Central memory CD8-positive, alpha-beta T cell (primary cell): ENCODE measurements at places on chromosomes 12 and 14.
A peak's percentile ranks its signal among the peaks of the same experiment; 100 is the strongest.

- no peak for DNase-seq
- peaks cover 13% of the 10 kb centered on the region for H3K27me3 ChIP-seq
- no peaks in the 10 kb centered on the region for H3K36me3 ChIP-seq
- no peak overlapping the region for H3K27ac ChIP-seq
- H3K4me1 ChIP-seq: no peaks in the 10 kb centered on the region
Observed at GRCh38 chr12:52796839-52797528, 1.1 kb upstream of the KRT3 start.

DNA sequence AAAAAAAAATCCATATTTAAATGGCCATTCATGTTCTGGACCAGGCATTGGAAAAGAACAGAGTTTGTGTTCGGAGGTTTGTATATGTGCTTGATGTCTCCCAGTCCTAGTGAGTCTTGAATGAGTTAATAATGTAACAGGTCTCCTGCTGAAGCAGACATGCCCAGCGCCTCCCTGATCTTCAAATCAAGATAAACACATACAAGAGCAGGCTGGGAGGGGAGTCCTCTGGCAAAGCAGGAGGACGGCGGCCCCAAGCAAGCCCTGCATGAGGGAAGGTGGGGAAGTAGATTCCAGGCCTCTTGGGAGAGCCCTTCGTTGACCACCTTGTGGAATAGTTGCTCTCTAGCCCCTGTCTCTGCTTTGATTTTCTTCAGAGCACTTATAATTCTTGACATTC, 156.3 kb downstream of the ZFP36L1 start:
- H3K36me3 ChIP-seq: no peaks in the 10 kb centered on the region
- no peak overlapping the region for H3K27ac ChIP-seq
- no peak overlapping the region for H3K4me3 ChIP-seq
- H3K4me1 ChIP-seq: no peaks in the 10 kb centered on the region
- DNase-seq: no peak

GRCh38 chr12:9148926-9149325, 33.2 kb upstream of the A2M start:
- peaks cover 24% of the 10 kb centered on the region for H3K36me3 ChIP-seq
- no peak overlapping the region for H3K27ac ChIP-seq
- no peak overlapping the region for H3K4me3 ChIP-seq

DNA sequence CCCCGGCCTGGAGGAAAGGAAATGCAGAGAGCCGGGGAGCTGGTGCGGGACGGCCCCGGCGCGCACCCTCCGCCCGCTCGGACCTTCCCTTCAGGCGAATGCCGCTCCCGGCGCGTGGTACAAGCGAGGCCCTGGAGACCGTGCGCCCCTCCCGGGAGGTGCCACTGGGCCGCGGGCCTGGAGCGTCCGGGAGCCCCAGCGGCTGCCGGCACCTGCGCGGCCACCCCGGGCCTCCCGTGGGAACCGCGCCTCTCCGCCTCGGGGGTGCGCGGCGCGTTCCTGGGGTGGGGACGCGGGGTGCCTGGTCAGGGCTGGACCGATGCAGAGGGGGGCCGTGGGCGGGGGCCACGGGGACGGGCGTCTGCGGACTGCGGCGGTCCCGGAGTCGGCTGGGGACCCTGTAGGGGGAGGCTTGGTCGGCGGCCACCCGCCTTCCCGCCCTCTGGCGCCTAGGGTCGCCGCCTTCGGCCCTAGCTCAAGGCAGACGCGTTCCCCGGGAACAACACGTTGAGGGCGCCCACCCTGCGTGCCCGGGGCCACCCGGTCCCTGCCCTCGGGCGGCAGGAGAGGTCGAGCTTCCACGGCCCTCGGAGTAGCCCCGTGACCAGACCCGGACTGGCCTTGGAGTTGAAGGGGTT, 599 bp downstream of the PAPLN start:
- H3K27me3 ChIP-seq: peaks cover 90% of the 10 kb centered on the region
- H3K36me3 ChIP-seq: no peaks in the 10 kb centered on the region
- DNase-seq: no peak

DNA sequence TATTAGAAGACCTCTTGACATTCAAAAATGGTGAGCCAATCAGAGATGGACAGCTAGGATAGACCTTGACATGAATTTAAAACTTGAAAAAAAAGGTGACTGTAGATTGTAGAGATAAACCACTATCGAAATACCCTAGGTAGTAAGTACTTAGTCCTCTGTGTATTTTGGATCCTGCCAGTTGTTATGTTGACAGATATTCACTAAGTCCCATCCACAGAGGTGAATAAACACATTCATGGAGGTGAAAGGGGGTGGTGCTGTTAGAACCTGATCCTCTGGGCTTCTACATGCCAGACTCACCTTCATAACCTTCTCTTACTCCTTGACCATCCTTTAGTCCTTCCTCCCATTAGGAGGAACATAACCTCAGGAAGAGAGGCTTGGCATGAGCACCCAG, 72.3 kb downstream of the OTX2 start:
- H3K36me3 ChIP-seq: no peaks in the 10 kb centered on the region
- H3K27me3 ChIP-seq: peaks cover 18% of the 10 kb centered on the region
- no peaks in the 10 kb centered on the region for H3K4me1 ChIP-seq
- H3K27ac ChIP-seq: no peak overlapping the region

DNA sequence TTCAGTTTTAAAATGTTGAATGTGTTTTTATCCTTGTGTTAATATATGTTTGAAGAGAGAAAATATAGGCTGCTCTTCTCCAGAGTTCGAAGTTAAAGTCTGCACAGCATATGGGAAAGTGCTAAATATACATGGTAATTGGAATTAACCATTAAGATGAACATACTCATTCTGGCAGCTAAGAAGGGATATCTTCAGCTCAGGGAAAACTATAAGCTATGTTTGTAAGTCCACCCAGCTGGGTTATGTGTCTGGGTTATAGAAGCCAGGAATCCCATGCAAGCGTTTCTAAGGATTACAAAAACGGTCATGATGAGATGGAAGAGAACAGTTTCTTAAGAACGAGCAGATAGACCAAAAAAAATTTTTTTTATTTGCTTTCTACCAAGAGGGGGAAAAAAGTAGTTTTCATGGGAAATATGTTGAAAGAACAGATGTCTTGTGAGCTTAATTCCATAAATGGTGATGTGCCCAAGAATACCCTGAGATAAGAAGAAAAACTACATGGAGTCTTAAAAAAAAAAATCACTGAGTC, 198.9 kb downstream of the FBXL14 start:
- H3K4me1 ChIP-seq: no peaks in the 10 kb centered on the region
- H3K27me3 ChIP-seq: no peaks in the 10 kb centered on the region
- peaks cover 2% of the 10 kb centered on the region for H3K36me3 ChIP-seq
- H3K27ac ChIP-seq: no peak overlapping the region
- no peak overlapping the region for H3K4me3 ChIP-seq

GRCh38 chr12:108484431-108484830, 30.6 kb upstream of the FICD start:
- peaks cover 3% of the 10 kb centered on the region for H3K36me3 ChIP-seq
- peaks cover 100% of the 10 kb centered on the region for H3K27me3 ChIP-seq
- H3K4me3 ChIP-seq: no peak overlapping the region

GRCh38 chr14:95496690-95497259, 19.7 kb downstream of the SYNE3 start:
- no peaks in the 10 kb centered on the region for H3K27me3 ChIP-seq
- H3K27ac ChIP-seq: peak overlapping the region; percentile 96
- H3K4me1 ChIP-seq: peaks cover 52% of the 10 kb centered on the region

DNA sequence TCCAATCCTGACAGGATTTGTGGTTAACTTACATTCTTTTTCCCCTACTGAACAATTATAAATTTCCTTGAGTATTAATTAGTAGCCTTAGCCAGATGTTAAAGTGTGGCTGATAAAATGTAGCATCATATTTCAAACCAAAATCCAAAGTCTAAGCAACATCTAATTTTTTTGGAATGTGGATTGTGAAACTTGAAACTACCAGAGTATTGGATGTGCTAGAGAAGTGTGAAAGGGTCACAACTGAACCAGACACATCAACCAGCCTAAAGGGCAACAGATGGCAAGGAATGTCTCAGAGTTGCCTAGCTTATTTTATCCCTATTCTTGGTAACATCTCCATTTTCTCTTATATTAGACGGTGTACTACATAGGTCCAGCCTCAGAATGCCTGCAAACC, 153.1 kb upstream of the DCN start:
- no peak overlapping the region for H3K27ac ChIP-seq
- no peaks in the 10 kb centered on the region for H3K4me1 ChIP-seq
- no peak for DNase-seq
- H3K27me3 ChIP-seq: peaks cover 44% of the 10 kb centered on the region
- no peak overlapping the region for H3K4me3 ChIP-seq
- no peaks in the 10 kb centered on the region for H3K36me3 ChIP-seq

DNA sequence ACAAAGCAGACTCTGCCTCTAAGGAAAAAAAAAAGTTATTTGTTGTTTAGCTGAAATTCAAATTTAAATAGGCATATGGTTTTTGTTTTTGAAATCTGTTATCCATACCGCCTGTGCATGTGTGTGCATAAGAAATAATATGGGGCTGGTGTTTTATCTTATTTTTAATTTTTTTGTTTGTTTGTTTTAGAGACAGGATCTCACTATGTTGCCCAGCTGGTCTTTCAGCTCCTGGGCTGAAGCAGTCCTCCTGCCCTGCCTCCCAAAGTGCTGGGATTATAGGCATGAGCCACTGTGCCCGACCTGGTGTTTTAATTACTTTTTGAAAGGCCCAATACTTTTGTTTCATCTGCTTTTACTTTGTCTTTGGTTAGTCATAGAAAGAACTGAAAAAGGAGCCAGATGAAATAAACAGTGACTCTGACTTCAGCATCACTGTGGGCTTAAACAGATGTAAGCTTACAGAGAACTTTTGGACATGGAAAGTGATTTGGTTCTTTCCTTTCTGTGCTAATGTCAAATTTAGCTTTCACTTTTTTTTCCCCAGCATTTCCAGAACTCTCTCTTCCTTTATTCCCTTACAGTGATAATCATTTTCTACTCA, 37.2 kb downstream of the SUPT16H start:
- H3K4me3 ChIP-seq: no peak overlapping the region
- no peaks in the 10 kb centered on the region for H3K4me1 ChIP-seq
- H3K27ac ChIP-seq: no peak overlapping the region
- peaks cover 10% of the 10 kb centered on the region for H3K27me3 ChIP-seq

GRCh38 chr12:60194678-60195077, 598.8 kb downstream of the SLC16A7 start:
- H3K4me3 ChIP-seq: no peak overlapping the region
- H3K27ac ChIP-seq: no peak overlapping the region
- no peak for DNase-seq
- H3K27me3 ChIP-seq: no peaks in the 10 kb centered on the region

- peaks cover 44% of the 10 kb centered on the region for H3K4me1 ChIP-seq
- peaks cover 3% of the 10 kb centered on the region for H3K36me3 ChIP-seq
- H3K27ac ChIP-seq: no peak overlapping the region
- H3K27me3 ChIP-seq: no peaks in the 10 kb centered on the region
- DNase-seq: no peak
Observed at GRCh38 chr14:53124786-53125185, 28.3 kb downstream of the DDHD1 start.

DNA sequence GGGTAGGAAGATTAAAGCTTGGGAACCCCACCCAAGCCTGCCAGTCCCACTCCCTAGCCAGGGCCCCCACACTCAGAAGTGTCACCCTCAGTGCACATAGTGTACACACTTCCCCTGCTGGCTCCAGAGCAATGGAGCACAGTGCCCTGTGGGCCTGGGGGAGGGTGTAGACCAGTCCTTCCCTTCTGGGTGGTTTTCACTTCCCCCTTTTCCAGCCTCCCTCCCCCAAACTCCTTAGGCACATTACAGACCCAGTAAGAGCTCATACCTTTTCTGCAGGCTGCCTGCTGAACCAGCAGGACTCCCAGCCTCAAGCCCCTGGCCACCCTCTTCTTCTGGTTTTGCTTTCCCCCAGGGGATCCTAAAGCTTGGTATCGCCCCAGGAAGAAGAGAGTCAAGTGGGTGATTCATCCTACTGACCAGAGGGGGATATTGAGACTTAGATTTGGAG, at the start of gene ZNF385A:
Gene ZNF385A, minus strand, starts transcription at position 143 of the 451 bp plus-strand sequence. CDS start 219 bp downstream, outside the sequence.
- peaks cover 6% of the 10 kb centered on the region for H3K4me1 ChIP-seq
- H3K4me3 ChIP-seq: no peak within 1 kb of the TSS
- no peaks in the 10 kb centered on the region for H3K36me3 ChIP-seq
- no peaks in the 10 kb centered on the region for H3K27me3 ChIP-seq

GRCh38 chr14:102629011-102629444, 36.6 kb downstream of the RCOR1 start:
- H3K4me3 ChIP-seq: no peak overlapping the region
- H3K36me3 ChIP-seq: peaks cover 6% of the 10 kb centered on the region
- DNase-seq: no peak
- H3K27ac ChIP-seq: no peak overlapping the region

DNA sequence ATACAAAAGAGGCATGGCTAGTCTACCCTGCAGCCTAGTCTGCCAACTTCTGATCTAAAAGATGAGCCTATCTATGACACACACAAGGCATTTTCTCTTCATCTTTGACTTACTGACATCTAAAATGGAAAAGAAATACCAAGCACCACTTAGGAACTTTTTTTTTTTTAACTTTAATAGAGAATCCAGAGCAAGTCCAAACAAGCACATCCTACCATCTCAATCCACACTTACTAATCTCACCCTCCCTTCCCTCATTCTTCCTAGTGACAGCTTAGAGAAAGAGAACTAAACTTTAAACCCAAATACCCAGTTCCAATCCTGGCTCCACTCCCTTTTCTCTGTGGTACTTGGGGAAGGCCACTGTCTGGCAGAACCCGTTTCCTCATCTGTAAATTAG, 31.8 kb downstream of the BDKRB1 start:
- no peak overlapping the region for H3K4me3 ChIP-seq
- no peak for DNase-seq
- no peaks in the 10 kb centered on the region for H3K27me3 ChIP-seq
- peaks cover 42% of the 10 kb centered on the region for H3K36me3 ChIP-seq

DNA sequence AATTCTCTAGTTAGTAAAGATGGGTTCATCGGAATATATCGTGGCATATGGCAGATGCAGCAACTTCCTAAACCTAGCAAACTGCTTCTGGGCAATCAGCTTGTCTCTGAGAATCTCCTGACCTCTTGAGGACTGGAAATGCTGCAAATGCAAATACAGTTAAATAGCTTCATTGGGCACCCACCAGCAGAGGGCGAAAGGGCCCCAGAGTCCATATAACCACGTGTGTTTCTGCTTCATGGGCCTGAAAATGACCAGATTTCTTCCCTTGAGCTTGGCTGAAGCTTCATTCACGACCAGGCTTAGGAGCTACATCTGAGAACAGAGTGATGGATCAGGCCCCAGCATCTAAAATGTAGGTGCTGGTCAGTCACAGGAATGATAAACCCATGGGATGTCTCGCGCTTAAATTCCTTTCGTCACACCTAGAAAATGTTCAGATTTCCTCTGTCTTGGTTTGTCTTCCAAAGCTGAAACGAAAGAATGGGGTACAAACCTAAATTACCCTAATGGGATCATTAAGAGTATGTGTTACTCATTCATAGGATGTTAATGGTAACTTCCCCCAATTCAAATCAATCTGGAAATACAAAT, 1482.5 kb upstream of the TMEM132C start:
- H3K36me3 ChIP-seq: no peaks in the 10 kb centered on the region
- H3K4me1 ChIP-seq: peaks cover 13% of the 10 kb centered on the region
- H3K4me3 ChIP-seq: no peak overlapping the region
- no peaks in the 10 kb centered on the region for H3K27me3 ChIP-seq
- H3K27ac ChIP-seq: no peak overlapping the region
- DNase-seq: no peak

DNA sequence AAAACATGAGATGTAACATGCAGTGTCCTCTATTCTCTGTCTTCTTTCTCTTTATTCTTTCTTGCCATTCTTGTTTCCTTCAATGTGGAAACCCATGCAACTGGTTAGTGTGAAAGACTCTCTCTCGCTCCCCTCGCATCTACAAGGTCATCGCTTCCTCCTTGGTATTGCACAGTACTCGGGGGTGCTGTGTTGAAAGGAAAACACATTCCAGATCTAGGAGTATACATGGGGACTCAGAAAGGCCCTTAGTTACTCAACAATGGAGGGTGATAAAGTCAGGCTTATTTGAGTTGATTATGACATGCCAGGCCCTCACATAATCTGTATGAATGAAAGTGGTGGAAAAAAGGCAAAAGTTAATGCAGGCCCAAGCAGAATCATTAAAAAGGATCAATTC, 75.5 kb upstream of the OVCH1 start:
- H3K27me3 ChIP-seq: peaks cover 18% of the 10 kb centered on the region
- H3K4me3 ChIP-seq: no peak overlapping the region
- H3K4me1 ChIP-seq: no peaks in the 10 kb centered on the region
- DNase-seq: no peak
